ENCODE measurements at places on chromosomes 3 and 15. TPM values are rescaled to one million over a fixed set of nuclear protein-coding genes. Genes with fewer than 3 reads are reported as not detected.

GRCh38 chr3:45606991-45607712 is 12.6 kb downstream of the LIMD1 start:
- peaks cover 29% of the 10 kb centered on the region for H3K4me1 ChIP-seq
- no peak overlapping the region for H3K4me3 ChIP-seq
- no peak for DNase-seq
- peaks cover 7% of the 10 kb centered on the region for H3K36me3 ChIP-seq
- H3K27me3 ChIP-seq = no peaks in the 10 kb centered on the region

GRCh38 chr15:34373951-34374350 is 7.0 kb upstream of the LPCAT4 start:
- peaks cover 15% of the 10 kb centered on the region for H3K4me1 ChIP-seq
- H3K4me3 ChIP-seq = no peak overlapping the region
- no peaks in the 10 kb centered on the region for H3K36me3 ChIP-seq
- H3K27me3 ChIP-seq = no peaks in the 10 kb centered on the region
- no peak overlapping the region for H3K27ac ChIP-seq
- DNase-seq = no peak

INAFM2 gene
- total RNA-seq = 10.2 TPM

DNA sequence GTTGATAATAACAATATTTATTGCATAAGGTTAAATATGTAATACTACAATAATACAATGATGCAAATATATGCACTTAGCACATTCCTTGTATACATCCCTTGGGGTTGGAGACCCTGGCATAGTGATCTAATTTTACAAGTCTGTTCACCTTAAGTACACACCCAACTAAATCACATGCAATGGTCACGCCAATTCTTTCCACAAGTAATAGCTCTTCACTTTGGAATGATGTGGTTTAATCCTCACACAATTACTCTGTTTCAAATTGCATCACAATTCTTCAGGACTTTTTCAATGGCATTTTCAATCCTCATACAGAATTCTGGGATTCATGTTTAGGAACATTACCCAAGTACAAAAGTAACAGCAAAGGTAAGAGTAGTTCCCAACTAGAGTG is 27.3 kb upstream of the SPRED1 start:
- H3K36me3 ChIP-seq = no peaks in the 10 kb centered on the region
- no peak for DNase-seq
- no peak overlapping the region for H3K27ac ChIP-seq
- H3K27me3 ChIP-seq = no peaks in the 10 kb centered on the region

DNA sequence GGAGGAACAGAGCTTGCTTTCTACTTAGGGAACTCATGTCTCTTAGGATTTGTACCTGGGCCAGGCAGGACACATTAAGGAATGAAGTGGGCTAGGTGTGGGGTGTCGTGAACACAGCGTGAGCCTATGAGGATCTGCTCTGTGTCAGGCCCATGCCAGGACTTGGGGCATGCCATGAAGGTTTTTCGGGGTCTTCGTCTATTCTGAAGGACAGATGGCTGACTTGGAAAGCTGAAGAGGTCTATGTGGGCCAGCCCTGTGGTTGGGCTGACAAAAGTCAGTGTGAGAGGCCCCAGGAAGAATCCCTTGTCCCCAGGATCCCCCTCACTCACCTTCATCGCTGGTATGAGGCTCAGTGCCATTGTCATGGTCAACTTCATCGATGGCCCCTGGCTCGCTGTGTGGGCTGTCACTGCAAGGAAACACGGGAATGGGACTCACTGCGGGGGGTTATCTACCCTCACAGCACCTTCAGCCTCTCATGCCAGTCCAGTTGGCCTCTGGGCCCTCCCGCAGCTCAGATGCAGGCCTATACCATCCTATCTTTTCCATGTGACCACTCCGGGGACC is 46.8 kb upstream of the RAD18 start:
- no peak overlapping the region for H3K4me3 ChIP-seq
- H3K27ac ChIP-seq = no peak overlapping the region
- H3K4me1 ChIP-seq = peaks cover 9% of the 10 kb centered on the region

- no peak for DNase-seq
These were observed 25.0 kb downstream of the MEX3B start for GRCh38 chr15:82020625-82021394.

GABRG3 gene
- not detected for total RNA-seq

- peak overlapping the region; percentile 2 for H3K27ac ChIP-seq
- peaks cover 55% of the 10 kb centered on the region for H3K4me1 ChIP-seq
- H3K4me3 ChIP-seq = no peak overlapping the region
- H3K36me3 ChIP-seq = no peaks in the 10 kb centered on the region
- no peaks in the 10 kb centered on the region for H3K27me3 ChIP-seq
These were observed 16.3 kb downstream of the BHLHE40 start for GRCh38 chr3:4995500-4996053.

DNA sequence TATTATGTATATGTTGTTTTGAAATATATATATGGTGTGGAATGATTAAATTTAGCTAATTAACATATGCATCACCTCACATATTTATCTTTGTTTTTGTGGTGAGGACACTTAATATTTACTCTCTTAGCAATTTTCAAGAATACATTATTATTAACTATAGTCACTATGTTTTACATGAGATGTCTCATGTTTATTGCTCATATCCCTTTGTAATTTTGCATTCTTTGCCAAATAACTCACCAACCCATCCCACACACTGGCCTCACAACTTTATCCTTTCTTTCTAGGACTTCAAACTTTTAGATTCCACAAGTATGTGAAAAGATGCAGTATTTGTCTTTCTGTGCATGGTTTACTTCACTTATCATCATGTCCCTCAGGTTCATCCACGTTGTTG is 950.2 kb upstream of the CADM2 start:
- H3K27me3 ChIP-seq = no peaks in the 10 kb centered on the region
- no peak overlapping the region for H3K4me3 ChIP-seq
- peaks cover 2% of the 10 kb centered on the region for H3K36me3 ChIP-seq
- no peak for DNase-seq
- H3K4me1 ChIP-seq = no peaks in the 10 kb centered on the region

HACL1 gene
- 25.2 TPM for total RNA-seq

GRCh38 chr3:129481766-129482332 is 41.8 kb downstream of the IFT122 start:
- peaks cover 9% of the 10 kb centered on the region for H3K4me1 ChIP-seq
- H3K4me3 ChIP-seq = no peak overlapping the region
- no peaks in the 10 kb centered on the region for H3K27me3 ChIP-seq
- DNase-seq = peak; percentile 16
- no peaks in the 10 kb centered on the region for H3K36me3 ChIP-seq
- peak overlapping the region; percentile 10 for H3K27ac ChIP-seq

- peaks cover 5% of the 10 kb centered on the region for H3K4me1 ChIP-seq
- no peak overlapping the region for H3K27ac ChIP-seq
- no peak overlapping the region for H3K4me3 ChIP-seq
These were observed 84.6 kb downstream of the DGKG start for GRCh38 chr3:186277268-186277909.

C3orf80 gene
- total RNA-seq = 0.10 TPM

SACM1L gene
- total RNA-seq = 77.1 TPM

GRCh38 chr15:42973114-42973513 is 52.5 kb upstream of the TTBK2 start:
- no peak for DNase-seq
- no peaks in the 10 kb centered on the region for H3K4me1 ChIP-seq
- no peak overlapping the region for H3K27ac ChIP-seq

- no peak for DNase-seq
- H3K27ac ChIP-seq = no peak overlapping the region
- H3K36me3 ChIP-seq = peaks cover 4% of the 10 kb centered on the region
These were observed 41.2 kb downstream of the HPS3 start for GRCh38 chr3:149170672-149171071.

SLC4A7 gene
- total RNA-seq = 39.1 TPM

ZPLD1 gene
- 0.17 TPM for total RNA-seq

LTF gene
- total RNA-seq = not detected

SPTSSB gene
- total RNA-seq = not detected

C3orf49 gene
- not detected for total RNA-seq

GRCh38 chr3:42264399-42265058 is 1.5 kb downstream of the CCK start:
- H3K27me3 ChIP-seq = peaks cover 80% of the 10 kb centered on the region
- peaks cover 3% of the 10 kb centered on the region for H3K36me3 ChIP-seq
- H3K4me3 ChIP-seq = peak overlapping the region; percentile 70
- DNase-seq = peak; percentile 20
- H3K27ac ChIP-seq = no peak overlapping the region
- H3K4me1 ChIP-seq = peaks cover 12% of the 10 kb centered on the region

AMIGO3 gene
- total RNA-seq = 0.19 TPM

GOLGA8T gene
- total RNA-seq = not detected
